ENCODE measurements at places on chromosomes 6 and 20.

DNA sequence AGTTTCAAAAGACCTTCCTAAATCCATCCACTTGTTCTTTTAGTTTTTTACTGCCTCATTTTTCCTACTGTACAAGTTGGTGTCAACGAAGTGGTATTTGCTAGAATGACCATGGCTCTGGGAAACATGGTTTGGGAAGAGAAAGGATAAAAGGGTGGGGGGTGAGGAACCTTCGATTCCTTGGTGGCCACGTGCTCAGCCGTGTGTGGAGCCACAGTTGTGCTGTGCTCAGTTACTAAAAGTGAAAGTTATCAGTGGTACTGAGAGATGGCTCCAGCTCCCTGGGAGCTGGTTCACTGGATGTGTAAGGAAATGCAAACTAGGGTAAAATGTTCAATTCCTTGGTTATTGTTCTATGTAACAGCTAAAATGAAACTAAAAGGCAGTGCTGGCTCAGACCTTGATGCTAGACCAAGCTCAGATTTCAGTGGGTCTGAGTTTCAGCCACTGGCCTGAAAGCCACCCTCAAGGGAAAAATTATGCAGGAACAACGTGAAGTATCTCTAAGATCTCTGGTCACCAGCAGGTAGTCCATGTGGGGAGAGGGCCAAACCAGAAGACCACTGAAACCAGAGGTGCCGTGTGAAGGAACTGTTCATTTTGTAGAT lies 7.4 kb upstream of the SLC22A2 start:
- DNase-seq = no peak

GRCh38 chr20:11850901-11851300 lies 66.8 kb upstream of the BTBD3 start:
- no peak for DNase-seq

GRCh38 chr20:40855269-40855668 lies 166.2 kb upstream of the MAFB start:
- DNase-seq = no peak

DNA sequence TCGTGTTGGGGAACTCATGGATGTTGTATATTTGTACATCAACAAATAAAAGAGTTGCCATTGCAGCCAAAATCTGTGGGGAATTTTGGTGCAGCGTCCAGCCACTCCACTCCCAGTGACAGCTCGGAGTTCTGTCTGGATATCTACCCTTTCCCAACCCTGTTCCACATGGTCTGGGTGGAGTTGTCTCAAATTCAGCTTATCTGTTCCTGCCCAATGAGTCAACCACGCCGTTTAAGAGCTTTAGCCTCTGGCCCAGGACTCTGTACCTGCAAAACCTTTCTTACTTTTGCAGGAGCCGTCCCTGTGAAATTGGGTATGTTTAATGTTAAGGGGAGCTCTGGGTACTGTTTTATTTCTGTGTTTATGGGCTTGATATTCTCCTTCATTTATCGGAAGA lies 33.9 kb upstream of the OVOL2 start:
- DNase-seq = no peak

GRCh38 chr6:84804720-84805119 lies 40.3 kb upstream of the TBX18 start:
- no peak for DNase-seq

DNA sequence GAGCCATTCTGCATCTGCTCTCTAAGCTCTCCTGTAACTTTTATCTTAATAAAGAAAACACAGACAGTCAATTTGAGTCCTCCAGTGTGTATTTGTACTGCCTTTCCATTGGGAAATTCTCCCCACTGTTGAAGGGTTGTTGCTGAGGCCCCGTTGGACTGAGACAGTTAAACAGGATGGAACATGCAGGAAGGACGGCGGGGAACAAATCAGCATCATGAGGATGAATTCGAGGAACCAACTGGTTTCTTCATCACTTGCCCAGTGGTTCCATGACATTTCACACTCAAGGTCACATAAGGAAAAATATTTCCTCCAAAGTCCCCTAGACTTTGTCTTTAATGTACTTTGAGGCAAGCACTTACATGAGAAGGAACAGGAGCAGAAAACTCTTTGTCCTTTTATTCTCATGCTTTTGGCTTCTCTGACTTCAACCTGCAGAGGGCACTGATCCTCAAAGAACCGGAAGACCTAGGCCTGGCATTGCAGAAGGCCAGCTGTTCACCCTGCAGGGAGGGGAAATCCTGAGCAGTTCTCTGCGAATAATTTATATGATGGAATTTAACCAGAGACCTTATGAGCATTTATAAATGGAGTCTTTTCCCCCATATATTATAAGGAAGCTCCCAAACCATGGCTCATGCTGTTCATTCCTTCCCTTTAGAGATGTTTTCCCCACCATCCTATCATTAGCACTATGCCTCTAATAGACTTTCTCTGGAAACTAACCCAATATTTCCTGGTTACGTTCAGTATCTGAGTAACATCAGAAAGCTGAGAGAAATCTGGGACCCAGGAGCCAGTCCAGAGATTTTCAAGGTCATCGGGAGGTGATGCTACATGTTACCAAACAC lies 55.2 kb upstream of the ADGRF1 start:
- DNase-seq = peak; percentile 54

DNA sequence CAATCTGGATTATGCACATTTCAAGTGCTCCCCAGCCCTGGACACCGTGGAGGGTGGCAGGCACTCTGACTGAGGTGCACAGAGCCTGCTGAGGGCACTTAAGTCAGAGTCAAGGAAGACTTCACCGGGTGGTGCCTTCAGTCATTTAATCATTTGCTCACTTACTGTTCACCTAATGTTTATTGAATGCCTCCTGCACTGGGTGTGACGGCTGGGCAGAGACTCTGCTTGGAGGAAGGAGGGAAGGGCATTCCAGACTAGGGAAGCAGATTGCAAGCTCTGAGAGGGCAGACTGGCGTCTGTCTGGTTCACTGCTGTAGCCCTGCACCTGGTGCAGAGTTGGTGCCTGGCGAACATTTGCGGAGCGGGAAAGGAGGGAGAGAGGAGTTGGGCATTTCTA lies 54.2 kb upstream of the FAM83D start:
- no peak for DNase-seq

All from fibroblast of skin of left quadriceps (primary cell).